ENCODE measurements at places on chromosomes 3 and 15.

- no peak for DNase-seq
Measured at GRCh38 chr3:99952306-99952705, 134.6 kb downstream of the CMSS1 start.

DNA sequence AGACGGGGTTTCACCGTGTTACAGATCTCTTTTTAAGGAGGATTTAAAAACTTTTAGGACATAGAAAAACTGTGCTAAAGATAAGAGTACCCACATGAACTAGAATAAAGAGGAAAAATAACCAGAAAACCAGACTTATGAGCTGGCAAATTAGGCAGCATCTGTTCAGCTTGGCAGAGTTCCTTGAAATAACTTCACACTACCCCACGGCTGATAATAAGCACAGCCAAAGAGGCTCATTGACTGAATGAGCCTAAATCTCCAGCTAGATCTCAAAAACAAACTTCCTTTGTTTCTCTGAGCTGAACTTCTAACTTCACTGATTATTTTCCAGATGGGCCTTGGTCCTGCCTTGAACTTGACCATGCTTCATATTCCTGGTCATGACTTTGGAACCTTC lies 26.7 kb upstream of the PIK3R4 start:
- no peak for DNase-seq

GRCh38 chr15:51816611-51817010 lies 12.8 kb upstream of the TMOD3 start:
- no peak for DNase-seq

DNA sequence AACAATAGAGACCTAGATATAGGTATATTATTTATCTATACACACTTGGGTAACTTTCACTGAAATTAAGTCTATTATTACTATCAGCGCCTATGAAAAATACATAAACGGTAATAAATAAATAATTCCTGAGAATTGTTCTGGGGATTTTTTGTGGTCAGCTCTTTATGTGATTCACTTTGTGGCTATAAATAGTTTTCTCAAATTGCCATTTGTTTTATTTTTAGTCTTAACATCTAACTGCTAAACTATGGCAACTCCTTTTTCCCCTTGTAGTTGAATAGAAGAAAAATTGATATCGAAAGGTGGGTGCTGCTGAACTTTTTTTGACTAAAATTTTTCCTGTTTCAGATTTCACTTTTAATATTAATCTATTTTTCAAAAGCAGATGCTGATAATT lies 189.0 kb downstream of the VGLL3 start:
- DNase-seq = no peak

GRCh38 chr3:105385819-105386508 lies 19.3 kb downstream of the ALCAM start:
- no peak for DNase-seq

GRCh38 chr3:40717471-40717870 lies 192.7 kb downstream of the ZNF621 start:
- DNase-seq = no peak

- no peak for DNase-seq
Measured at GRCh38 chr15:70589221-70589620, 174.1 kb downstream of the UACA start.

GRCh38 chr15:82044373-82045178 lies 1.2 kb downstream of the MEX3B start:
- no peak for DNase-seq

- DNase-seq = no peak
Measured at GRCh38 chr15:80934761-80935221, 54.8 kb downstream of the MESD start.

DNA sequence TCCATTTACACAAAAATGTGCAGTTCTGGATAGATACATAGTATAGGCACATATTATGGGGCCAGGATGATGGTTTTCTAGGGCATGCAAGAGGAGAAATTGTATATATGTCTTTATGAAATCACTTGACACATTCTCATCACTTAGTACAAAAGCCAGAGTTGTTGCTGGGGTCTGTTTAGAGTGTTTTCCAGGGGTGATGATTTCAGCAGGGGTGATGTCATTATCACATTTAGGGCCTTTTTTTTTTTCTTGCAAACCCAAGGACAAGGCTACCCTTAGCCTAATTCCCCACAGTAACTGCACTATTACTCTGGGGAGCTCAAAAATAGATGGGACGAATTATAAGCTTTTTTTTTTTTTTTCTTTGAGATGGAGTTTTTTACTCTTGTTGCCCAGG lies 3.6 kb downstream of the ZNF589 start:
- DNase-seq = no peak
